Prostate gland (tissue), 2 donors: ENCODE measurements at places on chromosomes 16 and 17. TPM values are rescaled to one million over a fixed set of nuclear protein-coding genes. Genes with fewer than 3 reads are reported as not detected.
A peak's percentile ranks its signal among the peaks of the same experiment; 100 is the strongest.

- H3K4me3 ChIP-seq = no peak overlapping the region
- H3K27me3 ChIP-seq = no peaks in the 10 kb centered on the region
- no peak overlapping the region for H3K27ac ChIP-seq
- no peak for DNase-seq
Observed at GRCh38 chr17:13480877-13481276, 120.9 kb downstream of the HS3ST3A1 start.

- no peaks in the 10 kb centered on the region for H3K4me1 ChIP-seq
- no peak for DNase-seq
- no peak overlapping the region for H3K4me3 ChIP-seq
- H3K27ac ChIP-seq = no peak overlapping the region
Observed at GRCh38 chr17:75739801-75740200, 18.5 kb downstream of the ITGB4 start.

GRCh38 chr16:12321311-12321842, 344.8 kb downstream of the SNX29 start:
- H3K27me3 ChIP-seq = no peaks in the 10 kb centered on the region
- no peak overlapping the region for H3K4me3 ChIP-seq

DNA sequence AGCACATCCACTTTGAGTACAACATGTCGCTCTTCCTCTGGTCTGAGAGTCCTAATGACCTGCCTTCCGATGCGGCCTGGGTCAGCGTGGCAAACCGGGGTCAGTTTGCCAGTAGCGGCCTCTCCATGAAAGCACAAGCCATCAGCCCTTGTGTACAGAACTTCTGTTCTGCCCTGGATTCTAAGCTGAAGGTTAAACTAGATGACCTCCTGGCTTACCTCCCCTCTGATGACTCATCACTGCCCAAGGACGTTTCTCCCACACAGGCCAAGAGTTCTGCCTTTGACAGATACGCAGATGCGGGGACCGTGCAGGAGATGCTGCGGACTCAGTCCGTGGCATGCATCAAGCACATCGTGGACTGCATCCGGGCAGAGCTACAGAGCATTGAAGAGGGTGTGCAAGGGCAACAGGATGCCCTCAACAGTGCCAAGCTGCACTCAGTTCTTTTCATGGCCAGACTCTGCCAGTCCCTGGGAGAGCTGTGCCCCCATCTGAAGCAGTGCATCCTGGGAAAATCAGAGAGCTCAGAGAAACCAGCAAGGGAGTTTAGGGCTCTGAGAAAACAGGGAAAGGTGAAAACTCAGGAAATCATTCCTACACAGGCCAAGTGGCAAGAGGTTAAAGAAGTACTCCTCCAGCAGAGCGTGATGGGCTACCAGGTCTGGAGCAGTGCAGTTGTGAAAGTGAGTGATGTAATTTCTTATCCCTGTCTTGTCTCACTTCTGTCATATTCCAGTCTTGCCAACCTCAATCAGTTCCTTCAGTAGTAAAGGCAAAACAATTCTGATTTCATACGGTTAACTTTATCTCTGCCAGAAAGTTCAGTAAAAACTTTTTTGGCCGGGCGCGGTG, 8.6 kb downstream of the COG1 start:
- no peak overlapping the region for H3K27ac ChIP-seq
- peaks cover 5% of the 10 kb centered on the region for H3K4me1 ChIP-seq
- peaks cover 18% of the 10 kb centered on the region for H3K36me3 ChIP-seq

DNA sequence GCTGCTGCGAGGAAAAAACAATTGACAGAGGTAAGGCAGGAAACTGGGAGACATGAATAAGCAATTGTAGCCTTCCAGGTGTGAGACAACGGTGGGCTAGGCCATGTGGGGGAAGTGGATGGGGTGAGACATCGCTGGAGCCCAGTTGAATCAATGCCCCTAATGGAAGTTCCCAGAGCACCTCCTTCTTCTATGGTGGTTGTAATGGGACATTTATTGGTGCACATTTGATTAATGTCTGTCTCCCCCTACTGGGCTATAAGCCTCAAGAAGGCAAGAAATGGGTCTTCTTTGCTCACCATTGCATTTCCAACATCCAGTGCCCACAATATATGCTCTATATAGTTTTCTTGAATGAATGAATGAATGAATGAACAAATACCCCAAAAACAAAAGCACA, 22.7 kb upstream of the CD300E start:
- DNase-seq = no peak
- no peak overlapping the region for H3K4me3 ChIP-seq
- H3K4me1 ChIP-seq = no peaks in the 10 kb centered on the region
- no peak overlapping the region for H3K27ac ChIP-seq

GRCh38 chr16:3063625-3064386, 1.6 kb upstream of the IL32 start:
- H3K4me3 ChIP-seq = no peak overlapping the region
- DNase-seq = no peak
- peaks cover 4% of the 10 kb centered on the region for H3K4me1 ChIP-seq
- H3K27me3 ChIP-seq = no peaks in the 10 kb centered on the region

- peaks cover 2% of the 10 kb centered on the region for H3K27me3 ChIP-seq
- no peak for DNase-seq
- H3K27ac ChIP-seq = no peak overlapping the region
- no peaks in the 10 kb centered on the region for H3K36me3 ChIP-seq
- no peaks in the 10 kb centered on the region for H3K4me1 ChIP-seq
Observed at GRCh38 chr17:47776330-47777197, 43.5 kb downstream of the TBX21 start.

- H3K27ac ChIP-seq = no peak overlapping the region
- H3K27me3 ChIP-seq = no peaks in the 10 kb centered on the region
- no peak for DNase-seq
Observed at GRCh38 chr16:77450790-77451487, 16.1 kb upstream of the ADAMTS18 start.

GRCh38 chr16:88023786-88024185, 72.6 kb downstream of the BANP start:
- no peaks in the 10 kb centered on the region for H3K27me3 ChIP-seq
- H3K4me3 ChIP-seq = no peak overlapping the region
- DNase-seq = no peak
- H3K27ac ChIP-seq = no peak overlapping the region

DNA sequence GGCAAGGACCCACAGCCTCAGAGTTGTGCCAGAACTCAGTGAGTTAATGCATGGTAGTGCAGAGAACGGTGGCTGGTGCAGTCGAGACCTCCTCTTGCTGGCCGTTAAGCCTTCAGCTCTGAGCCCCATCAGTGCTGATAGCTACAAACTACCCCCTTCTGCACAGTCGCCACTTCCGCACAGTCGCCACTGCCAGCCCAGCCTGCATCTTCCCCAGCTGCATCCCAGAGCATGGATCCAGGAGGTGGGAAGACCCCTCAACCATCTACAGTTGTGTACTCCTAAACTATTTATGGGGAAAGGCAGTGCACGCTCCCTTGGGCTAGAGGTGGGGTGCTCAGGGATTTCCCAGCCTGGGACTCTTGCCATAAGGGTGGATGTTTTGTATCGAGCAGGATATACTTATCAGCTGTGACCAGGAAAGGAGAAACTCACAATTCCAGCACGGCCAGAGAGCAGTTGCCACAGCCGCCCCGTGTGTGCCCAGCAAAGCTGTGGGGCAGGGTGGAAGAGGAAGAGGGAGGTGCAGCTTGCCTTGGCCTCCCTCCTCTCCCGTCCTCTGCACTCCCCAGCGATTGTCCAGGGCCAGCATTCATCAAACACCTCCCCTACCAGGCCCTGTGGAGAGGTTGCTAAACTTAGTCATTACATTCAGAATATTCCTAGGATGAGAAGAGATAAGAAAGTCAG, 49.5 kb upstream of the CMIP start:
- no peak overlapping the region for H3K4me3 ChIP-seq
- no peak overlapping the region for H3K27ac ChIP-seq
- no peaks in the 10 kb centered on the region for H3K27me3 ChIP-seq
- DNase-seq = no peak
- H3K36me3 ChIP-seq = no peaks in the 10 kb centered on the region

- H3K4me3 ChIP-seq = no peak overlapping the region
- no peaks in the 10 kb centered on the region for H3K4me1 ChIP-seq
- DNase-seq = no peak
- no peak overlapping the region for H3K27ac ChIP-seq
- H3K36me3 ChIP-seq = no peaks in the 10 kb centered on the region
- H3K27me3 ChIP-seq = no peaks in the 10 kb centered on the region
Observed at GRCh38 chr16:70410734-70411133, 28.2 kb downstream of the ST3GAL2 start.

GRCh38 chr17:81934850-81935708, 2.0 kb downstream of the PYCR1 start:
- no peak for DNase-seq
- H3K27me3 ChIP-seq = no peaks in the 10 kb centered on the region
- H3K27ac ChIP-seq = no peak overlapping the region
- no peaks in the 10 kb centered on the region for H3K36me3 ChIP-seq
- no peaks in the 10 kb centered on the region for H3K4me1 ChIP-seq

DNA sequence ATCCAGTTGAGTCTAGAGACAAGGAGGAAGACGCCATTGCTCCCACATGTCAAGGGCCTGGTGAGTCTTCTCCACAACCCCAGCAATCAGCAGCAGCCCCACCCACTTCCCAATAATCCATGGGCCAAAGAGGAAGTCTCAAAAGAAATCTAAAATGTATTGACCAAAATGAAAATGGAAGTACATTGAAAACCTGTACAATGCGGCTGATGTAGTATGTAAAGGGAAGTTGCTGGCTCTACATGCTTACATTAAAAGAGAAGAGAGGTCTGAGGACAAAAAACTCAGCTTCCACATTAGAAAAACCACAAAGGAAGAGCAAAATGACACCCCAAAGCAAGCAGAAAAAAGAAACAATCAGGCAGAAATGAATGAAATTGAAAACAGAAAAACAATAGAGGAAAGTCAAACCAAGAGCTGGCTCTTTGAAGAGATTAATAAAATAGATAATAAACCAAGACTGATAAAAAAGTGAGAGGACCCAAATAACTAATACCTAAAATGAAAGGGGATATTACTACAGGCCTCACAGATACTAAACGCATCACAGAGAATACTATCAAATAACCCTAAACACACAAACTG, 100.6 kb upstream of the METRNL start:
- H3K36me3 ChIP-seq = no peaks in the 10 kb centered on the region
- no peak overlapping the region for H3K27ac ChIP-seq
- no peaks in the 10 kb centered on the region for H3K4me1 ChIP-seq
- DNase-seq = no peak
- H3K27me3 ChIP-seq = no peaks in the 10 kb centered on the region

DNA sequence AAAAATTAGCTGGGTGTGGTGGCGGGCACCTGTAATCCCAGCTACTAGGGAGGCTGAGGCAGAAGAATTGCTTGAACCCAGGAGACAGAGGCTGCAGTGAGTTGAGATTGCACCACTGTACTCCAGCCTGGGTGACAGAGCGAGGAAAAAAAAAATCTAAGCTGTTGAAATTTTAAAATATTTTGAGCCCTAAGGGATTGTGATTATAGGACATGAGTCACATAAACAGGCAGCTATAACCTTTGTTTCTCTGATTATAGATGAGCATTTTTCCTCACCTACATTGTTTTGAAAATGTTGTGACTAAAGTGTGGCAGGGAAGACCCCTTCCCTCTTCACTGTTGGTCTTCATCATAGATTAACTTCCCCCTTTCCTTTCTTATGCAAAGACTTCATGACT, 135.5 kb downstream of the MGAT5B start:
- no peak overlapping the region for H3K4me3 ChIP-seq
- no peaks in the 10 kb centered on the region for H3K36me3 ChIP-seq
- no peaks in the 10 kb centered on the region for H3K4me1 ChIP-seq

DNA sequence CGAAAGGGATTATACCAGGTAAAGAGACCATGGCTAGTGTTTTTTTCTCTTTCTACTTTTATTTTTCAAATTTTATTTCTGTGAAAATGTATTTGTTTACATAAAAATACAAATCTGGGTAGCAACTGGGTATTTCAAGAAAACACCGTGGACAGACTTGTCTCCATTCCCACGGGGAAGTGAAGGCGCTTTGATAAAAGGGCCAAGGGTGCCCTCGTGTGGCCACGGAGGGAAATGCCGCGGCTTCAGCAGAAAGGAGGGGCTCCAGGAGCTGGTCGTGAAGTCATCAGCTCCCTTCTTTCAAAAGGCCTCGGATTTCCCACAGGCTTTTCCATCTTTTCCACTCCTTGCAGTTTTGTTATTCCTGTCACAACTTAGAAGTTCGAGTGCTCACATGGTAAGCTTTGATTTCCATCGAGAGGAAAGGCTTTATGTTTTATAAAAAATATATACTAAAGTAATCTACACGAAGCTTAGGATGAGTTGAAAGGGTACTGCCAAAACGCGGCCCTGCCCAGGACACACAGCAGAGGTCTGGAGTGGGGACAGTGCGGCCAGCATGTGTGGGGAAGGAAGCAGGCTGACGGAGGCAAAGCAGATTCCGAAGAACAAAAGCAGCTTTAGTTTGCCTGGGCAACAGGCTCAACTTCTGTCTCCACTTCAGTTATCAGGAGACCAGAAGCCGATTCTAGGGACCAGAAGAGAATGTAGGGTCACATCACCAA, 15.3 kb upstream of the MNT start:
- H3K27me3 ChIP-seq = no peaks in the 10 kb centered on the region
- peak; percentile 86 for DNase-seq
- H3K36me3 ChIP-seq = no peaks in the 10 kb centered on the region

- no peak for DNase-seq
- H3K27ac ChIP-seq = no peak overlapping the region
- no peaks in the 10 kb centered on the region for H3K27me3 ChIP-seq
- H3K4me3 ChIP-seq = no peak overlapping the region
- H3K36me3 ChIP-seq = no peaks in the 10 kb centered on the region
Observed at GRCh38 chr17:28147017-28147416, 104.5 kb downstream of the NLK start.

DNA sequence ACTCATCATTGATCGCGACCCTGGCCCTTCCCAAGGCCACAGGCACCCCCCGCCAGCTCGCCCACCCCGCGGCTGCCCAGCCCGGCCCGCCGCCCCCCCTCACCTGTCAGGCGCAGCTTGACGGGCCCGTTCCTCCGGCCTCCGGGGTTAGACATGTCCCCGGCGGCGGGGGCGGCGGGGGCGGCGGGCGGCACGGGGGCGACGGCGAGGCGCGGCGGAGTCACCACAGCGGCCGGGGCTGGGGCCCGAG, 456 bp downstream of the SMURF2 start:
- peak overlapping the region; percentile 97 for H3K27ac ChIP-seq
- H3K4me3 ChIP-seq = peak overlapping the region; percentile 92
- no peaks in the 10 kb centered on the region for H3K4me1 ChIP-seq
- DNase-seq = peak; percentile 61
- no peaks in the 10 kb centered on the region for H3K27me3 ChIP-seq

FUS gene
- total RNA-seq = 87.5 TPM

SPHK1 gene
- total RNA-seq = 6.6 TPM

RNF151 gene
- total RNA-seq = 7.2 TPM

CRYBA1 gene
- not detected for total RNA-seq

TMEM235 gene
- total RNA-seq = not detected

APOBR gene
- 1.3 TPM for total RNA-seq

SECTM1 gene
- total RNA-seq = 9.0 TPM

KRT38 gene
- not detected for total RNA-seq
